ENCODE measurements at places on chromosomes 13 and 19.

- DNase-seq: no peak
These were observed 82.7 kb downstream of the DLEU7 start for GRCh38 chr13:50760751-50761150.

DNA sequence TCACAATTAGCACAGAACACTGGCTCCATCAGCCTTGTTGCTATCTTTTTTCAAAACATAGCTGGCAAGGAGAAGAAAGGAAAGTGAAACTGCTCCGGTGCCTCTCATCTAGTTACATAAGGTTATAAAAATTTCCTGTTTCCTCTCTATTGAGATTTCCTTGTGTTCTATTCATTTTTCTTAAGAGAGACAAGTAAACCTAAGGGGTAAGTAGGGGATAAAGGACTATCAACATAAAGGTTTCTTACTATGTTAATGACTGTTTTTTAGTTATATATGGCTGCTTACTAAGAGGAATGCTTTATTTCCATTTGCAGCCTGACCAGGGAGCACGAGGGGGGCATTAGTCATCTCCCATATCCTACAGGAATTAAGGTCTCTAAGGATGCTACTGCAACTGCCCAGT is 73.2 kb upstream of the MLNR start:
- DNase-seq: no peak

GRCh38 chr13:112510002-112510780 is 77.8 kb downstream of the TUBGCP3 start:
- DNase-seq: peak; percentile 49

DNA sequence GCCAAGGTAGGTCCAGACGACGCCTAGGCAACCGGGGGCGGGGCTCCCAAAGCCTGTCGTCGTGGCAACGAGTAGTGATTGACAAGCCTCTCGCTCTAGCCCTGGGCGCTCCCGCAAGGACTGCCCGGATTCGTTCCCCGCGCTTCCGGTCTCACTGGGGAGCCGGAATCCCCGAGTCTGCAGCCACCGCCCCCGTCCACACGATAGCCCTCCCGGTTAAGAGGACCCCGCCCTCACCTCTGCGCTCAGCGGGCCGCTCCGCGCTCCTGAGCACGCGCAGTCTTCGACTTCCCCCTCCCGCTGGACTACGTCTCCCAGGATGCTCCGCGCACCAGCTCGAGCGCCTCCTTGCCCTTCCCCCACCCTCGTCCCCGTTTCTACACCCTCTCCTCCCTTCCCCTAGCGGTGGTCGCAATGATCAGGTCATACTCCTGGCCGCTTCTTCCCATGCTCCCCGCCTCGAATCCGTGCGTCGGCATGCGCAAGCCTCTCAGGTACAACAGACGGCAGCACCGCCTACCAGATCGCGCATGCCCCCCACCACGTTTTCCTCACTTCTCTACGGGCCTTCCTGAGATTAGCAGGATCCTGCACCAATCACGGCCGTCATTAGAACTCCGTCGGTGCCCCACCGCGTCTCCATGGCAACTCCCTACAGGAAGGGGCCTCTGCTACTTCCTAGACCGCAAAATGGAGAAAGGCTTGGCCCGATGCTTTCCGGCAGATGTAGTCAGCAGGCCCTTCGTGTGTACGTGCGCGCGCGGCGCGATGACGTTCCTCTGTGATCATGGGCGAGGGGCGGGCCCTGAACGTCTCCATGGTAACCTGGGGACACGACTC is at the start of gene MZF1:
TSS of gene MZF1 (minus strand) at position 518 of the 840 bp plus-strand sequence. CDS start 1,946 bp downstream, outside the sequence.
- DNase-seq: peak; percentile 99

DNA sequence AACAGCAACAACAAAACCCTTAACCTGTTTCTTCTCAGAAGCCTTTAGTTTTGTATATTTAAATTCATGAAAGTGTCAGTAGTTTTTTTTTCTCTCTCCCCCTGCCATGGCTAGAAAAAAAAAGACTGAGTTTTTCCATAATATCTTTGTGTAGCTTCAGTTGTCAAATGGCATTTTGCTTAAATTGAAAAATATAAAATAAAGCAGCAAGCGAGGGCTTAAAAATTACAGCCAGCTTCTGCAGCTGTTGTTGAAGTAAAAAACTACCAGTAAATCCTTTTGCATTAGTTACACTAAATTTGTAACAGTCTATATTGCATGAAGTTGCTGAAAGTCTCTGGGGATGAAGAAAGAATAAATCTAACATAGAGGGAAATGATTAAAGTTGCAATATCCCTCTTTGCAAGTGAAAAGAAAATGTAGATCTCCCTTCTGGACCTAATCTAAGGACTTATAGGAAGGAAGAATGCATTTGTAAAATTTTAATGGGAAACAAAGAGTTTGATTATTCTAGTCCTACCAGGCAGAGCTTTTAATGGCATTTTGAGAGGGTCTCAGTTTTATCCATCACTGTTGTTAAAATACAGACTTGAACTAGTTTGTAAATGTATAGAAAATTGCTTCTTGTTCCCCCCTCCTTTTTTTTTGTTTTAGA is 215.7 kb downstream of the ATP8A2 start:
- DNase-seq: no peak

DNA sequence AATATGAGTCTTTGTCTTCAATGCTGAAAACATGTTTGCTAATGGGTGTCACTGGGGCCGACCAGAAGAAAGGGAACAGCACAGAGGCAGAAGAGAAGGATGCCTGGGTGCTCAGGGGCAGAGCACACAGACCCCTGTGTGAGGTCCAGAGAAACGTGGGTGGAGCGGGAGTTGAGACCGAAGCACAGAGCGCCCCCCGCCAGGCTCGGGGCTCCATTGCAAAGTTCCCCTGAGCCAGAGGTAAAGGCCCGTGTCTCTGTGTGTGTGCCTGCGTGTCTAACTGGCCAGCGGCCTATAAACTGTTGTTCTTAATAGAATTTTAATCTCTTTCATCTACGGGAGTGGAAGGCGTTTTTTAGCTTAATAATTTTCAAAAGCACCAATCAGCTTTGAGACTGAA is 343.1 kb downstream of the TEX29 start:
- DNase-seq: no peak

- no peak for DNase-seq
These were observed 25.6 kb downstream of the LRCH1 start for GRCh38 chr13:46578590-46578975.

DNA sequence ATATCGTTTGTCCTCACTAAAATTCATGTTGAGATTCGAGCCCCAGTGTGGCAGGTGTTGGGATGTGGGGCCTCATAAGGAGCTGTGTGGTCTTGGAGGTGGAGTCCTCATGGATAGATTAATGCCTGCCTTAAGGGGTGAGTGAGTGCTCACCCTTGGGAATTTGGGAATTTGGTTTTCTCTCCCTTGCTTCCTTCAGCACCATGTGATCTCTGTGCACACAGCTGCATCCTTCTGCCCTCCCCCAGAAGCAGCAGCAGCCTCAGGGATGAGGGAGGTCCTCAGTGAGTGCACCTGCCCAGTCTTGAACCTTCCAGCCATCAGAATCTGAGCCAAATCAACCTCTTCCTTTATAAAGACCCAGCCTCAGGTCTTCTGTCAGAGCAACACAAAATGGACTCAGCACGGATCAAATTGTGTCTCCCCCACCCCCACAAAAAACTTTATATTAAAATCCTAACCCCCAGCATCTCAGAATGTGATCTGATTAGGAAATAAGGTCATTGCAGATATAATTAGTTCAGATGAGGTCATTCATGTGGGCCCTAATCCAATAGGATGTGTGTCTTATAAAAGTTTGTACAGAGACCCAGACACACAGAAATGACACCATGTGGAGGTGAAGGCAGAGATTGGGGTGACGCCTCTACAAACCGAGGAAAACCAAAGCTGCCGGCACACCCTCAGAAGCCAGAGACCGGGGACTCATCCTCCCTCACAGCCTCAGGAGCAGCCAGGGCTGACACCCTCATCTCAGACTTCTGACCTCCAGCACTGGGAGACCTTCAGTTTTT is 12.9 kb downstream of the CYTH2 start:
- no peak for DNase-seq

DNA sequence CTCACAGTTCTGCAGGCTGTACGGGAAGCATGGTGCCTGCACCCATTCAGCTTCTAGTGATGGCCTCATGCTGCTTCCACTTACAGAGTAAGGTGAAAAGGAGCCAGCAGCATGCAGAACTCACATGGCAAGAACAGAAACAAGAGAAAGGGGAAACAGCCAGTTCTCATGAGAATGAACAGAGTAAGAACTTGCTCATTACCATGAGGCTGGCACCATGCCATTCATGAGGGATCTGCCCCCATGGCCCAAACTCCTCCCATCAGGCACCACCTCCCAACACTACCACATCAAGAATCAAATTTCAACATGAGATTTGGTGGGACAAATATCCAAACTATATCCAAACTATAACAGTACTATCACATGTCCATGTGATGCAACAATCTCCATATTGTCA is 72.1 kb downstream of the KATNAL1 start:
- DNase-seq: no peak

GRCh38 chr19:42467183-42467760 is 24.5 kb upstream of the CXCL17 start:
- DNase-seq: no peak

DNA sequence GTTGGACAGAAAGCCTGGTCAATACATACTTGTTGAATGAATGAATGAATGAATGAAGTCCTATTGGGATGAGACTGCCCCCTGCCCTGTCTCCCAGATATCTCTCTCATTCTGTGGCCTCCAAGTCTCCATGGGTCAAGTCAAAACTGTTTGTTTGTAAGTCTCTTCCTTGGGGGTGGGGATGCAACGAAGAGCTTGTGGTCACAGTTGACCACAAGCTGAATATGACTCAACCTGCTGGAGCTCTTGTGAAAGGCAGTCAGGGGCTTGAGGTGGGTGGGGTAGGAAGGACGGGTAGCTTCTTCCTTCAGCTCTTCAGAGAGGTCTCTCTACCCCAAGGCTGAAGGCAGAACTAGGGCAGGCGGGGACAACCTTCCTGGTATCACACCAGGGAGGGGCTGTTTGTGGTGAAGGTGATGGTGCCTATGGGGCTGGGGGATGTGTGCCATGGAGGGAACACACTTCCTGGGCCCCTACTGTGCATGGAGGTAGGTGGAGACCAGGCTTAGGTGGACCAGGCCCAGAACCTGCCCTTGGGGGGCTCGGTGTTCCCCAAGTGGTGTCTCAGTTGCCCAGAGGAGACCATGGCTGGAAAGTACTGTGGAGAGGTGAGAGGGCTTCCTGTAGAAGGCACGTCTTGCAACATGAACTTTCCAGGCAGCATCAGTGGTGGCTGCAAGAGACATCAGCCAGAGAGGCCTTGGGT is 8.0 kb downstream of the MYO1F start:
- no peak for DNase-seq

GRCh38 chr13:21046203-21046602 is 15.2 kb downstream of the LATS2 start:
- DNase-seq: no peak

DNA sequence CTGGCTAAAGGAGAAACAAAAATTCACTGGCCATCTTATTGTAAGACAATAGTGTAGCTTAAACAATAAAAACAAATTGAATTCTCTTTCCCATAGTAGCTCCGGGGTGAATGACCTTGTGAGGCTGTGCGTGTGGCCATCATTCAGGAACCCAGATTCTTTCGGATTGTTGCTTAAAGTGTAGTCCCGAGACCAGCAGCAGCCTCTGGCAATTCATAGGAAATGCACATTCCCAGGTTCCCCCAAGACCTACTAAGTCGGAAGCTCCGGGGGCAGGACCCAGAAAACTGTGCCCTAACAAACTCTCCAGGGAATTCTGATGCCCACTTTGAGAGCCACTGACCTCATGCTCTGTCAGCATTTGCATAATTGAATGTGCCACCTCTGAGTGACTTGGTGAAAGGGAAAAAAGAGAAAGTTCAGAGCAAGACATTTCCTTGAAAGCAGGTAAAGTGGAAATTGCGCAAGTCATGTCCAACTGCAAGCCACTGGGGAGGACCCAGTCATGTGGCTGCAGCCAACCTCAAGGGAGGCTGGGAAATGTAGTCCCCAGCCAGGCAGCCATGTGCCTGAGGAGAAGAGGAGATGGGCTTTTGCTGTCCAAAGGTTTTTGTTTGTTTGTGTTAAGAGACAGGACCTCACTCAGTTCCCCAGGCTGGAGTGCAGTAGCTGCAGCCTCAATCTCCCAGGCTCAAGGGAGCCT is 50.7 kb upstream of the PNMA8B start:
- peak; percentile 66 for DNase-seq

- no peak for DNase-seq
These were observed 204.6 kb downstream of the VWA8 start for GRCh38 chr13:41756198-41756880.

GRCh38 chr19:8811315-8812172 is 20.6 kb downstream of the ZNF558 start:
- DNase-seq: no peak

DNA sequence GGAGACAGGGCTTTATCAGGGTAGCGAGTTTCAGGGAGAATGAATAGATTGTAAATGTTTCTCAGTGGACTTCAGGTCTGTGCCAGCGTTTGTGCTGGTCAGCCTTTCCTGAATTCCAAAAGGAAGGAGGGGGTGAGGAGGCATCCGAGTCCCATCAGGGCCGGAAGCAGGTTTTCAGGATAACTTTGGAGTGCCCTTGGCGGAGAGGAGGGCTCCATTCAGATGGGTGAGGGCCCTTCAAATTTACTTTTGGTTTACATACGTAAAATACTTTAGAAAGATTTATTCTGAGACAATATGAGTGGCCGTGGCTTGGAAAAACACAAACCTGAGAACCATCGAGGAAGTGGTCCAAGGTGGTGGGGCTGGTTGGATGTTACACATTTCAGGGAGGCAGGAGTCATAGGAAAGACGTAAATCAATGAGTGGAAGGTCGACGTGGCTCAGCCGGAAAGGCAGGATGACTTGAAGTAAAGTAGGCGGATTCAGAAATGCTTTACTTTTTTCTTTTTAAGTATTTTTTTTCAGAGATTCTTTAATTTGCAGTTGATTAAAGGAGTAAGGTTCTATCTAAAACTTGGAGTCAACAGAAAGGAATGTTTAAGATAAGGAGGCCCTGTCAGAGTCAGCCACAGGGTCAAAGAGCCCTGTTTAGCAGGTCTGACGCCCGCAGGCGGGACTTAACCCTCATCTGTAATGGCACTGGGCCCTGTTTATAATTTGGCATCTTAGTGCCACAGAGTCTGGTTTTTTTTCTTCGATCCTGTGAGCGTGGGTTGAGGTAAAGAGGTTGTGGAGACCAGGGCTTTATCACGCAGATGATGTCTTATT is 32.8 kb downstream of the ATP11A start:
- no peak for DNase-seq

GRCh38 chr13:53050151-53050550 is 21.5 kb downstream of the OLFM4 start:
- no peak for DNase-seq

DNA sequence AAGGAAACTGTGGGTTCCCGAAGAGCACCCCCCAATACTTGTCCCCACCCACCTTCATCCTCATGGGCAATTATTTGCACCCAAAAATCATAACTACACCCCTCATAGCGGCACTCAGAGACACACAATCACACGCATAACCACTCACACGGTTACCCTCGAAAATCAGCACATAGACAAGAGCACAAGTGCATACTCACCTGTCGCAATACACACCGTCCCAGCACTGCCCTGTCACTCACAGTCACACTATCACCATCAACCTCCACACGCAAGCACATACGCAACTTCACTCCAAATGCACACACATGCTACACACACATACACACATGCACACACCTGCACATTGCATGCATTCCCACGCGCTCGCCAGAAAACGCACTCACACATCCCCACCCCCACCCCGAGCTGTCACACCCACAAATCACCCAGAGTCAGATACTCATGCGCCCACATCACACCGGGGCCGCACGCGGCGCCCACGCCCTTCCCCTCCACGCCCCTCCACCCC is 535 bp downstream of the COL5A3 start:
- DNase-seq: no peak

Measured in glutamatergic neuron (in vitro differentiated cells).